ENCODE measurements at places on chromosomes 13 and 19.

GRCh38 chr19:33795370-33796163, 1.1 kb upstream of the KCTD15 start:
- peak; percentile 74 for DNase-seq

DNA sequence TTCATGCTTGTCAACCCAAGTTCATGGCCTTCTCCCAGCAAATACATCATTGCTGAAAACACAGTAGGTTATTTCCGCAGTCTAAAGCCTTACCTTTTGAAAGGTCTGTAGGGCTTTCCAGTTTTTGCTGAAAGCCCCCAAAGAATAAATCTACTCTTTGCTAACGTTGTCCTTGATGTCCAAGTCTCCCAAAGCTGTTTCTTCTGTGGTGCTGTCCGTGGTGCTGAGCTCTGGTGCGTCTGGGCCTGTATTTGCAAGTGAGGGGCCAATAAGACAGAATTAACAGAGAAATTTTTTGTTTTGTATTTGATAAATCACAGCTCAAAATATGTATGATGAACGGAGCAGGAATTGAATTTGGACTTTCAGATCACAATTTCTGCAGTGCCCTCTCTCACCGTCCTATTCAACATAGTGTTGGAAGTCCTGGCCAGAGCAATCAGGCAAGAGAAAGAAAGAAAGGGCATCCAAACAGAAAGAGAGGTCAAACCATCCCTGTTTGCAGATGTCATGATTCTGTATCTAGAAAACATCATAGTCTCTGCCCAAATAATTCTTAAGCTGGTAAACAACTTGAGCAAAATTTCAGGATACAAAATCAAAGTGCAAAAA, 9.8 kb upstream of the LGALS16 start:
- peak; percentile 8 for DNase-seq

GRCh38 chr13:101399365-101399764, 16.9 kb downstream of the NALCN start:
- peak; percentile 51 for DNase-seq

GRCh38 chr13:24180750-24181377, 20.3 kb downstream of the SPATA13 start:
- peak; percentile 59 for DNase-seq

- DNase-seq = no peak
Measured at GRCh38 chr13:91417660-91418325, 19.4 kb downstream of the GPC5 start.

DNA sequence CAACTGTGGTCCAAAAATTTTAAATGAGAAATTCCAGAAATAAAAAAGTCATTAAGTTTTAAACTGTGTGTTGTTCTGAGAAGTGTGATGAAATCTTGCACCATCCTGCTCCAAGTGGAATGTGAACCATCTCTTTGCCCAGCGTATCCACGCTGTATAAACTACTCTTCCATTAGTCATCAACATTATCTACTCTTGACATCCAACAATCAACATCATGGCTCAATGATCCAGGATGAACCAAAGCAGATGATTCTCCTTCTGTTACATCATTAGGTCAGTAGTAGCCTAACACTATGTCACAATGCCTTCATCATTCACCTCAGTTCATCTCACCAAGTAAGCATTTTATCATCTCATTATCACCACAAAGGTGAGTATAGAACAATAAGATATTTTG, 55.3 kb downstream of the SUCLA2 start:
- peak; percentile 95 for DNase-seq

DNA sequence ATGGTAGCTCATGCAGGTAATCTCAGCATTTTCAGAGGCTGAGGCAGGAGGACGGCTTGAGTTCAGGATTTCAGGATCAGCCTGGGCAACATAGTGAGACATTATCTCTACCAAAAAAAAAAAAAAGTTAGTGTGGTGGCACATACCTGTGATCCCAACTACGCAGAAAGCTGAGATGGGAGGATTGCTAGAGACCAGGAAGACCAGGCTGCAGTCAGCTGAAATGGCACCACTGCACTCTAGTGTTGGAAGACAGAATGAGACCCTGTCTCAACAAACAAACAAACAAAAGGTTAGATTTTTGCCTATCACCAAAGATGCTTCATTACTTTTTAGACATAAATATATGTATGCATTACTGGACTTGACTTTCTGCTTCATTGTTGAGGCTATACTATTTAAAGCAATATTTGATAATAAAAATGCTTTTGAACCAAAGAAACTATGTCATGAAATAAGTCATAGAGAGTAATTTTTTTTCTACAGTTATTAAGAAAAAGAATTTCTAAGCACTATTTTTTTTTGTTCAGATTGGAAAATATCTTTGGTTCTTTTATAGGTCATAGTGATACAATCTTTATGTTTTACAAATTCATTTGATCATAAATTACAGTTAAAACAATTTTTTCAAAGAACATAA, 1180.1 kb upstream of the ATXN8OS start:
- peak; percentile 6 for DNase-seq

GRCh38 chr19:38793177-38793576, 4.2 kb downstream of the LGALS7B start:
- peak; percentile 26 for DNase-seq

- no peak for DNase-seq
Measured at GRCh38 chr13:44058624-44059215, 179.0 kb downstream of the LACC1 start.

DNA sequence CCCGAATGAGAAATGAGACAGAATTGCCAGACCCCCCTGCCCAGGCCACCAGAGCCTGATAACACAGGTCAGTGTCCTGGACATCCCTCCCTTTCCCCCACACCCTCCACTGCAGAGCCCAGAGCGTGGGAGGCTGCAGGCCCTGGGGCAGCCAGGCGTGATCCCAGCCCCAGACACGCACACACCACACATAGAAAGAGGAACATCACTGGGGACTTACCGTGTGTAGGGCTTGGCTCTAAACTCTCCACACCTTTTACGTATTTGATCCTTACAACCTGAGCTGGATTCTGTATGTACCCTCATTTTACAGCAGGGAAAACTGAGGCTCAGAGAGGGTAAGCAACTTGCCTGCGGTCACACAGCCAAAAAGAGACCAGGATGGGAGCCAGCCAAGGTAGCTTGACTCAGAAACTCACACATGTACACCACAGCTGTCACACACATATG, 334 bp upstream of the ANGPTL6 start:
- DNase-seq = no peak

DNA sequence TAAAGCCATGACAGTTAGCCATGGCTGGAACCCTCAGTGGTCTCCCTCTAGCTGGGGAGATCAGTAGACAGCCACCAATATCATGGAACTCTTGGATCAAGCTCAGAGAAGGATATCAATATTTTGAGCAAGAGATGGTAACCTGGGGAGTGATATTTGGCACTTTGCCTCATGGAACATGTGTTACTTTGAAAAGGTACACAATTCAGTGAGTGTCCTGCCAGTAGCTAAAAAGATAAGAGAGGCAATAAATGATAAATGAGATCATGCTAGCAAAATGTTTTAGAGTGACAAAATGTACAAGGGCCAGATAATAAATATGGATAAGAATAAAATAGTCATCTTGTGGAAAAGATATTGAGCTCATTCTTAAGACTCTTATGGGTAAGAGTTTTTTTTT, 1618.7 kb downstream of the OLFM4 start:
- DNase-seq = no peak

DNA sequence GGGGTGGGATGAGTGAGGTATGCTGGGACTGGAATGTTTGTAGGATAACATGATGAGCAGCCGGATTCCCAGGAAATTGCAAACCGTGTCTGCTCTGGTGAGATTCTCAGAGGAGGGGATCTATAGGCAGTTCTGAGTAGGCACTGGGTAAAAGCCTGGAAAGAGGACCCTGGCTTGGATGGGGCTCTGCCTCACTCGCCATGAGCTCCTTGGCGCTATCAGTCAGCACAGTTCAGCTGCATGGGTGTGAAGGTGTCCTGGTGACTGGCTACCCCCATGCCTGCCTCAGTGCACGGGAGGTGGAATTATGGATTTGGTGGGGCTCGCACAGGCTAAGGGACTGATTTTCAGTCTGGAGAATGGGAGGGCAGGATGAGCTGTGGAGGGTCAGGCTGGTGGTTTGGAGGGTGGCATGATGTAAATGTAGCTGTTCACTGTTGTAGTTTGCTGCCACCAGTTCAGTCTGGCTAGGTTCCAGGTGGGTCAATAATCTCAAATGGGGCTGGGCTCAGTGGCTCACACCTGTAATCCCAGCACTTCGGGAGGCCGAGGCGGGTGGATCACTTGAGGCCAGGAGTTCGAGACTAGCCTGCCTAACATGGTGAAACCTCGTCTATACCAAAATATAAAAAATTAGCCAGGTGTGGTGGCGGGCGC, 9.2 kb upstream of the ZNF627 start:
- no peak for DNase-seq

DNA sequence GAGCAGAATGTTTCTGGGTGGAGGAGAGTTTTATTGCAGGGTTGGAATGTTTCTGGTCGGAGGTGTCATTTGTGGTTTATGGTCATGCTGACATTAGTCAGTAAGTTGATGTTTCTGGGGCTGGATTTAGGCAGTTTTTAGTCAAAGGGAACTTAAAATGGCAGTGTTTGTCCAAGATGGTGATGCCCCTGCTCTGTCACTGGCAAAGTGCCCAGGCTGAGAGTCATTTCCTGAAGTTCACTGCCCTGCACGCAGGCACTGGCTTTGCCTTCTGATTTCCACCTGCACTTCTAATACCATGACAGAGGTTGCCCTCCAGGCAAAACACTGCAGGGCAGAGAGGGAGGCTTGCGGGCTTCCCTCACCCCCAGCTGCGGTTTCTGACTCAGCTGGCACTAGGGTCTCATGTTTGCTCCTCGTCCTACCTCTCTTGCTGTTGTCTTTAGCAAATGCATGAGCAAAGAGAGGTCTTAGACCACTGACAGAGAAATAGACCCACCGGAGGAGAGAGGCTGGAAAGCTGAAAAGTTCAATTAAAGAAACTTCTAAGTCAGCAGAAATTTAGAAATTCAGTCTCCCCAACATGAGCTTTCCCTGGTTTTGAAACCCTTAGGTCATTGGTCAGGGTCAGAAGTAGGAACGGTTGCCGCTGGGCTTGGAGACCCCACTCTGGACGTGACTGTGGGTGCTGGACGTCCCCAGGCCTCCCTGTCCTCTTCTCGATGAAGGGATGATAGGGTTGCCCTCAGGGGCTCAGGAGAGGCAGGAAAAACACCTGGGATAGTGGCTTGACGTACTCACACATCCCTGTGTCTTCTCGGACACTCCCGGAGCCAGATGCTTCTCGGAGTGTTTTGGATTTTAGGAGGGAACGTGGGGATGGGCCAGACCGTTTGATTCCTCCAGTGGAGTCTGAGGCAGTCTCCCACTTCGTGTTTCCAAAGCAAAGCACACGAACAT, 26.3 kb downstream of the TMEM255B start:
- DNase-seq = peak; percentile 57

- no peak for DNase-seq
Measured at GRCh38 chr13:60881507-60881906, 484.5 kb downstream of the TDRD3 start.

DNA sequence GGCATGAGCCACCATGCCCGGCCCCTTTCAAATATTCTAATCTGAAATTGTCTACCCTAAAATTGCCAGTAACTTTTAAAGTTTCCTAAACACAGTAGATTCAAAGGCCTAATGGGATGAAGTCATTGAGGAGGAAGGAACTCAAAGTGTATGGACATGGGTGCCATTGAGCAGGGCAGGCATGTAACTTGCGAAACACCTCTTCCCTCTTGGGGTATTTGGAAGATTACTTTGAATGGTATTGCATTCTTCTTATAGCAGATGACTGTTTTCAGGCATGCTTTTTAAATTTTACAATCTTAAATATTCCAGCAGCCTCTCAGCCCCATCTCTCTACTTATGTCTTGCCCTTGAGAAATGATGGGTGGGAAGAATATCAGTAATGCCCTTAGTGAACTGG, 21.0 kb downstream of the TM9SF2 start:
- DNase-seq = peak; percentile 10

- DNase-seq = no peak
Measured at GRCh38 chr13:39938596-39938995, 283.1 kb downstream of the COG6 start.

DNA sequence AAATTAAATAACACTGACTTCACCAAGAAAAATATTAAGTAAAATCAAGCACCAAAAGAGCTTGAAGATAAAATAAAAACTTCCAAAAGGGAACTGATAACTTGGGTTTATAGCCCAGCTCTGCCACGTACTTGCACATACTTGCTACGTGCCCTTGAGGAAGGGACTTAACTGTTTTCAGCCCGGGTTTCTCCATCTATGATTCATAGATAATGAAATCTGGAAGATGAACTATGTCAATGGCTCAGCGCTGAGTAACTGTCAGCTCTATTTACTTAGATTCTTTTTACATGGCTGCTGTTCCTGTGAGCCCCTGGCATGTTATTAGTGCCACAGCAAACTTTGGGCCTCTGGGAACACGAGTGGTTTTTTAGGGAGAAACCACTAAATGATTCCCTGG, 9.6 kb upstream of the ZC3H13 start:
- DNase-seq = peak; percentile 88

DNA sequence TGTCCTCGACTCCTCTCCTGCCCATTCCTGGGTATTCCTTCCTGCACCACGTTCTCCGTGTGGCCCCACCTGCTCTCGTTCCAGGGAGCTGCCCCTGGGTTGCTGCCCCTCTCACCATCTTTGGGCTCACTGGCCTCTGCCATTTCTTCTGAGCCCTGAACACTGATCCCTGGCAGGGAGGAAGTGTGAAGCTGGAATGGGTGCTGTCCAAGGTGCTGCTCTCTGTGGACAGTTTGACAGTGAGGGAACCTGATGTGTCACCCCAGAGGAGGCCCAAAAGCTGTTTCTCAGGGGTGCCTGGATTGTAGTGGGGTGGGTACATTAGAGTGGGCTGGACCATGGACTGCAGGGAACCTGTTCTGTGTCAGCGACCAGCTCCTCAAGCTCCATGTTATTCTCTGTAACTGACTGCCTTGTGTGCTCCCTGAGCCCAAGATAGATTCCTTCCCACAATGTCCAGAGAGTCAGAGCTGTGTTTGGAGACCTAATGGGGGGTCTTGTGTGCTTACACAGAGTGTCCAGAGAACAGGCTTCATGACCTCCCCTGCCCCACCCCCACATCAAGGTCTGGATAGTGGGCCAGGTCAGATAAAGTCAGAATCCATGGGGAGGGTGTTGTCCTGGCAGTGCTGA, 7.2 kb upstream of the CEACAM8 start:
- DNase-seq = peak; percentile 21

GRCh38 chr13:28012896-28013295, 24.4 kb upstream of the URAD start:
- no peak for DNase-seq

DNA sequence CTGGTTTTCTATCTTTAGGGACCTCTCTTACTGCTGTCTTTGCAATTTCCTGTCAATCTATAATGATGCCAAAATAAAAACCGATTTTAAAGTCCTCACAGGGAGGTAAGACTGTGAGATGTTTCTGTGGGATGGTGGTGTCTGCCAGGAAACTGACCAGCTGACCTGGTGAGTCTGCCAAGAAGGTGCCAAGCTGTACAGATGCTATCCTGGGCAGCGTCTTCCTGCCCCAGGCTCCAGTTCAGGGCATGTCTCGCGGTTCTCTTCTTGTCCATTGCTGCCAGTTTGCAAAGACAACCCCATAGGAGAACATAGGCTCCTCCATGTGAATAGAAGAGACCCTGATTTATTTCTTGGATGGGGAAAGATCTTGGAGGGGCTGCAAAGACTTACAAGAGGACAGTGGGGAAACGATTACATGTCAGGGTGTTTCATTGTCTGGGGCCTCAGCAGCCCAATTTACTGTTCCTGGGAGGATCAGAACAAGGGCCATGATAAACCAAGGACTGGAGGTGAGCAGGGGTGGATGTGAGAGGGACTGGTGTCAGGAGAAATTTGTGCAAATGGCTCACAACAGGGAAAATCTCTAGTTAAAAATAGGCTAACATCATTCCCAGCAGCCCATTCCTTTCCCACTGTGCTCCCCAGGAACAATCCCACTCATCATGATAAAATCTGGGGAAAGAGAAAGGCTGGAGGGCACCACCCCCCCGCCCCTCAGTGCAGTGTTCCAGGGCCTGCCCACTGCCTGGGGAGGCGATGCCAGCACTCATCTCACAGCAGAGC, 42.7 kb upstream of the VSTM2B start:
- DNase-seq = no peak

Measured in amniotic epithelial cell (primary cell).